ENCODE measurements at places on chromosomes 6 and 20. TPM values are rescaled to one million over a fixed set of nuclear protein-coding genes. Genes with fewer than 3 reads are reported as not detected.

PRDM1 gene
- polyA plus RNA-seq: 9.6 TPM

GNMT gene
- polyA plus RNA-seq: 0.81 TPM

RWDD1 gene
- polyA plus RNA-seq: 77.8 TPM

LRFN2 gene
- not detected for polyA plus RNA-seq

MRPL18 gene
- 57.7 TPM for polyA plus RNA-seq

GABRR1 gene
- not detected for polyA plus RNA-seq

PABPC1L gene
- 68.9 TPM for polyA plus RNA-seq

TMC2 gene
- 0.37 TPM for polyA plus RNA-seq

CITED2 gene
- polyA plus RNA-seq: 129 TPM

RIMS1 gene
- polyA plus RNA-seq: 0.79 TPM

C20orf204 gene
- 1.2 TPM for polyA plus RNA-seq

OR5V1 gene
- not detected for polyA plus RNA-seq

KIAA0408 gene
- polyA plus RNA-seq: 28.3 TPM
